Activated CD4-positive, alpha-beta T cell treated with anti-CD3 and anti-CD28 coated beads, Interleukin-2, amount 10 ng/mL, durations not matched to agents 7 days and 5 days (primary cell): ENCODE measurements at places on chromosomes 2 and 18.

DNA sequence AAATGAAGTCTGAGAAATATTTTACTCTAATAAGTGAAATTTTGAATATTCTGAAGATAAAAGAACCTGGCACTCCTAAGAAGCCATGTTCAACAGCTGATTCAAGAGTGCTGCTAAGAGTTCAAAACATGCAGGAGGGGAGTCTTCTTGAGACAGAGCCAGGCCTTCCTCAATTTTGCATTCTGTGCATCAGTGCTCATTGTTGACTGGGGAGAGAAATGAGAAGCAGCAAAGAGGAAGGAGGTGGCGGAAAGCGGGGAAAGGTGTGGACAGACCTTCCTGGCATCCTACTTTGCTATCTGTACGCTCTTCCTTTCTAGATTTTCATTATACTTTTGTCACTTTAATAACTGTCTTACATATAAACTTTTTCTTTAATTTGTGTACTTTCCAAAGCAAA is 29.7 kb upstream of the TXNDC2 start:
- H3K27ac ChIP-seq = no peak overlapping the region
- H3K36me3 ChIP-seq = no peaks in the 10 kb centered on the region

DNA sequence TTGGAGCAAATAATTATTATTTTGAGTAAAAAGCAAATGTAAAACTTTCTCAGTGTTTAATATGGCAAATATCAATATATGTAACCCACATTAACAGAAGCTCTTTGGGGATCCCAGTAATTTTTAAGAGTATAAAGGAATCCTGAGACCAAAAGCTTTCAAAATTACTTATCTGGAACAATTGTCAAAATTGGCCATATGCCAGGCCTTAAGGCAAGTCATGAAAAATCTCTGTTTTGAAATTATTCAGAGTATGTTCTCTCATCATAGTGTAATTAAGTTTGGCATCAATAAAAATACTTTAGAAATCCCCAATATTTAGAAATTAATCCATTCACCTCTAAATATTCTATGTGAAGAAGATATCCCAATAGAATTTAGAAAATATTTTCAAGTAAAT is 225.3 kb upstream of the ARL4C start:
- H3K4me1 ChIP-seq = no peaks in the 10 kb centered on the region
- H3K36me3 ChIP-seq = no peaks in the 10 kb centered on the region
- no peak for DNase-seq

DNA sequence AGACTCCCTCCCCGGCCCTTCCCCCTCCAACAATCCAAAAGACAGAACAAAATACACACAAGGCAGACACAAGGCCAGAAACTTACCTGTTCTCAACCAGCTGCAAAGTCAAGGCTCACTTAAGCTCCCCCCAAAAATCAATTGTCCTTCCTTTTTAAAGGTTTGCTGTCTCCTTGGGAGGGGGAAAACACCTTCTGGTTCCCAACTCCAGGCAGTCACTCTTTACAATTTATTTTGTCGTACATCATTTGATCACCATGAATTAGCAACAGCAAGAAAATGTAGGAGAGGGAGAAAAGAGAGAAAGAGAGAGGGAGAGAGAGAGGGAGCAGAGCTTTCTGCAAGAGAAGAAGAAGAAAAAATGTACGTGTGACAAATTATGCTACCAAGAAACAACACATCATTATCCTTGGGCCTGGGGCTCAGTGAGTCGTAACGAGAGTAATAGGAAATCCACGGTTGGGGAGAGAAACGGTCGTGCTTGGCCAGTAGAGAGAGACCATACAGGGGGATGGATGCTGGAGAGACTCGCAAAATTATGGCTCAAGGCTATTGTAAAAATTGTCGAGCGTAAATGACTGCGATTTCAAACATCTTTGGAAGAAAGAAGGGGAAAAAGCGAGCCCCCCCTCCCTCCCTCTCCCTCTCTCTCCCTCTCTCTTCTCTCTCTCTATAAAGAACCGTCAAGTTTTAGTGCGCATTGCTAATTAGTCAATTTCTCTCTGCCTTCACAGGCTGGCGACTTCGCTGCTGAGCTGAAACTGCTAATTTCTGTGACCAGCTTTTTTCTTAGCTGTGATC is at the start of gene KLHL14:
KLHL14 (minus strand) TSS at position 443 of the 801 bp plus-strand sequence. CDS start 2,432 bp downstream, outside the sequence.
- no peak within 1 kb of the TSS for H3K4me3 ChIP-seq
- peaks cover 50% of the 10 kb centered on the region for H3K27me3 ChIP-seq

DNA sequence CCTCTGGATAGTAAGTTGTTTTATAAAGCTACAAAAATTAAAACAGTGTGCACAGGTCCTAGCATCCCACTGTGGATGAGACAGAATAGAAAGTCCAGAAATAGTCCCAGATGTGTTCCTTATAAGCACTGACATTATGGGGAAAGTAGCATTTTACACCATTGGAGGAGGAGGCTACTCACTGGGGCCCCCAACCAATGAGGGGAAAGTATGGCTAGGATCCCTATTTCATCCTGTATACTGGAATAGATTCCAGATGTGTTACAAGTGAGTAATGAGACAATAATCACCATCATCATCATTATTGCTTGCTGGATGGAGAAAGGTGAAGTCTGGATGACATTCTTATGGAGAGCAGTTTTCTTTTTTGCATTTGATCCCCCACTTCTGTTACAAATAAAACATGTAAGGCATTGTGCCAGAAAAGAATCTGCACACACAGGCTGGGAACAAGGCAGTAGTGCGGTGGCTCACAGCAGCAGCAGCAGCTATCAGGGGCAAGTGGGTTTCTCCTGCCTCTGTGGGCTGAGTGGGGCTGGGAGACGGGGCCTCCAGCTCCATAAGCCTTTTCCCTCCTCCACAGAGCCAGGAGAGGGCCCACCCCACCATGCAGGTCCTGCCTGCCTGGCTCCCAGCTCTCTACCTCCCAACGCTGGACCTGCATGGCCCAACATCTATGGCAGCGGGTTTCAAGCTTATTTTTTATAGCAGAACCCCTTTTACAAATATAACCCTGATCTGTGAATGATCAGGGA is 5.0 kb downstream of the ARID5A start:
- no peak for DNase-seq
- H3K4me3 ChIP-seq = no peak overlapping the region
- peaks cover 68% of the 10 kb centered on the region for H3K4me1 ChIP-seq
- H3K27ac ChIP-seq = no peak overlapping the region

DNA sequence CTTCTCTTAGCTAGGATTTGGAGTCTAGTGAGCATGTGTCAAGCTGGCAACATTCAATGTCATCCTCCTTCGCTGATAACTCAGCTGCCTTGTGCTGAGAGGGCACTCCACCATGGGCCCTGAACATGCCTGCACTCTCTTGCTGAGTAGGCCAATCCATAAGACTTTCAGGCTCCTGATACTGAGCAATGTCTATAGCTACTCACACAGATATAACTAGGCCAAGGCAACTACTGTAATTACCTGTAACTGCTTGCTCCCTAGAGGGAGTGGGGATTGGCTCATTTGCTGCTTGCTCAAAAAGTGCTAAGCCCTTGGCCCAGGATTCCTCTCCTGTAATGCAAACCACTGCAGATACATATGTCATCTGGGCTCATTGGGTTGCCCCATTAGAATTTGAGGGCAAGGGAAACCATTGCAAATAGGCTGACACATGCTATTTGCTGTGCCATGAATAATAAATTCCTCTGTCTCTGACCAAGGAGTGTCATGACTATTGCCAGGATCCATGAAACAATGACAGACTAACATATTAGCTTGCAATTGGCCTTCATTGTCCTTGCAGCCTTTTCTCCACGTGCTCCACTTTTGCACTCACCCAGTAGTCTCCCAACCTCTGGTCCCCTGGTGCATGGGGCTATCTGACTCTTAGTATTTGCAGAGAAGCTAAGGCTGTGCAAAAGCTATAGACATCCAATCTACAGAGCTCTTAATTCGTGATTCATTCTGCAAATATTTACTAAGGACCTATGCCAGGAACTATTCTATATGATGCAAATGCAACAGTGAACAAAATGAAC is 36.9 kb upstream of the BMPR2 start:
- DNase-seq = no peak
- H3K36me3 ChIP-seq = no peaks in the 10 kb centered on the region
- H3K4me3 ChIP-seq = no peak overlapping the region
- no peak overlapping the region for H3K27ac ChIP-seq

DNA sequence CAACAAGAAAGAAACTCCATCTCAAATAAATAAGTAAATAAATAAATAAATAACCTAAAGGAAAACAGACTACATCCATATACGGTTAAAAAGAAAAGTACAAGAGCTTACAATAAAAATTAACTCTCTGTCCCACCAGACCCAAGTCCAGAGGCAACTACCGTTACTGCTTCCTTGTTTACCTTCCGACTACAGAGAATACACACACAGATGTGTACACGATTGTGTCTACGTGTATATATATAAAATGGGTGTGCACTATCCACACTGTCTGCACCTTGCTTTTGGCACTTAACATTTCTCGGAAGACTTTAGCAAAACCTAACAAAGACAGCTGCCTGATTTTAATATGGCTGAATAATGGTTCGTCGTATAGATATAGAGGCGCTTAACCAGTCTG is 69.9 kb downstream of the ACTR2 start:
- no peak for DNase-seq
- peaks cover 51% of the 10 kb centered on the region for H3K4me1 ChIP-seq
- H3K36me3 ChIP-seq = peaks cover 1% of the 10 kb centered on the region
- H3K4me3 ChIP-seq = no peak overlapping the region
- peaks cover 14% of the 10 kb centered on the region for H3K27me3 ChIP-seq

DNA sequence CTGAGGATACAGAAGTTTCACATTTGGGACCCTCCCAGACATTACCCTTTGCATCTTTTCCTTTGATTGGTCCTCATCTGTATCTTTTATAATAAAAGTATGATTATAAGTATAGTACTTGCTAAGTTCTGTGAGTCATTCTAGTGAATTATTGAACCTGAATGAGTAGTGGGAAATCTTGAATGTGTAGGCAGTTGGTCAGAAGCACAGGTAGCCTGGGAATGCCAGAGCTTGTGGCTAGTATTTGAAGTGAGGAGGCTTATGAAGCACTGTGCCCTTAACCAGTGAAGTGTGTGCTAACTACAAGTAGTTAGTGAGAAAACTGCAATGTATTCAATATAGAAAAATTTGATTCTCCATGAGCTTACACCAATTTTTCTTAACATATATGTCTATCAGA is 257.6 kb downstream of the GRB14 start:
- H3K27ac ChIP-seq = no peak overlapping the region
- no peak for DNase-seq
- H3K4me3 ChIP-seq = no peak overlapping the region
- no peaks in the 10 kb centered on the region for H3K27me3 ChIP-seq

DNA sequence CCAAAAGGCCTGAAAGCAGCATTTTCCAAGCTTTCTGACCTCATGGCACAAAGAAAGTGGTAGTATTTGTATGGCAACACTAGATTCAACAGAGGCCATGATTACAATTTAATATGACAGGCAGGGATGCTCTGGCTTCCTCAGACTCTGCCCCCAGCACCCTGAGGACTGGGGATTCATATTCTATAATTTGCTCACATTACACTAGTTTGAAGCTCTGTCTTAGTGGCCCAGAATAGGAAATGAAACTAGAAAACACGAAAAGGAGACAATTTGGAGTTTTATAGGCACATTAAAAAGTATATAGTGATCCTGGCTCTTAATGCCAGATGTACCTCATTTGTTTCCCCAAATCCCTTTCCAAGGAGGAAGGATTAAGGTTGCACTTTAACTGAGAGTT is 173.0 kb upstream of the STK17B start:
- no peaks in the 10 kb centered on the region for H3K36me3 ChIP-seq
- no peaks in the 10 kb centered on the region for H3K4me1 ChIP-seq
- no peak overlapping the region for H3K27ac ChIP-seq
- no peak overlapping the region for H3K4me3 ChIP-seq

- H3K4me3 ChIP-seq = peak overlapping the region; percentile 83
- H3K36me3 ChIP-seq = no peaks in the 10 kb centered on the region
- H3K27me3 ChIP-seq = peaks cover 68% of the 10 kb centered on the region
- H3K4me1 ChIP-seq = peaks cover 29% of the 10 kb centered on the region
- H3K27ac ChIP-seq = peak overlapping the region; percentile 78
Observed at GRCh38 chr2:118223992-118224894, 136.0 kb downstream of the INSIG2 start.

- DNase-seq = no peak
- no peak overlapping the region for H3K27ac ChIP-seq
- H3K4me1 ChIP-seq = no peaks in the 10 kb centered on the region
- no peaks in the 10 kb centered on the region for H3K36me3 ChIP-seq
- H3K4me3 ChIP-seq = no peak overlapping the region
- no peaks in the 10 kb centered on the region for H3K27me3 ChIP-seq
Observed at GRCh38 chr2:236261452-236261851, 2.8 kb downstream of the ASB18 start.

- H3K36me3 ChIP-seq = peaks cover 15% of the 10 kb centered on the region
- no peak overlapping the region for H3K27ac ChIP-seq
- no peaks in the 10 kb centered on the region for H3K27me3 ChIP-seq
- peaks cover 19% of the 10 kb centered on the region for H3K4me1 ChIP-seq
Observed at GRCh38 chr2:218721934-218722333, 11.3 kb downstream of the TTLL4 start.

DNA sequence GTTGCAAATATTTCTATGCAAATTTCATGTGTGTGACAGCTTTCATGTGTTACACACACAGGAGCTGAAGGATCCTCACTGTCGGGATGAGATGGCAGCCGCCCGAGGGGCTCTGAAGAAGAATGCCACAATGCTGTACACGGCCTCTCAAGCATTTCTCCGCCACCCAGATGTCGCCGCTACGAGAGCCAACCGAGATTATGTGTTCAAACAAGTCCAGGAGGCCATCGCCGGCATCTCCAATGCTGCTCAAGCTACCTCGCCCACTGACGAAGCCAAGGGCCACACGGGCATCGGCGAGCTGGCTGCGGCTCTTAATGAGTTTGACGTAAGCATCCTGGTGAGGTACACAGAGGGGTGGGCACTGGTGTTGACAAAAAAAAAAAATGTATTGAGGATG is 361.2 kb downstream of the CTNNA2 start:
- H3K27ac ChIP-seq = no peak overlapping the region
- DNase-seq = no peak
- no peak overlapping the region for H3K4me3 ChIP-seq
- no peaks in the 10 kb centered on the region for H3K4me1 ChIP-seq
- H3K27me3 ChIP-seq = no peaks in the 10 kb centered on the region

GRCh38 chr2:44798139-44798659 is 143.3 kb upstream of the SIX3 start:
- H3K27ac ChIP-seq = no peak overlapping the region
- H3K27me3 ChIP-seq = peaks cover 52% of the 10 kb centered on the region
- no peak for DNase-seq
- no peaks in the 10 kb centered on the region for H3K36me3 ChIP-seq

DNA sequence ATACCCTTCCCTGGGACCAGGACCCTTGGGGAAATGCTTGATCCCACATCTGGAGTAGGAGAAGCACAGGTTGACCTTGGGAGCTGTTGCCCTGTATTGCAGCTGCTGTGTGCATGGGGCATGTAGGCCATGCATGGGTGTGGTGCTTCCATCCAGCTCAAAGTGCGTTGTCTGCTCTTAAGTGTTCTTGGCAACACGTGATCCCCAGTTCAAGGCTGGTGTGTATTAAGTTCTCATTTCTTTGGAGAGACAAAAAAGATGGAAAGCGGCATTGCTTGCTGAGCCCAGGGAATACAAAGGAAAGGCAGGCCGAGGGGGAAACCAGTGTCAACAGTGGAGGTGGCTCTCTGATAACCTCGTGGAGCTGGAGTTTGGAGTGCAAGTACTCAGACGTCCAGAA is 110.7 kb downstream of the RTP5 start:
- H3K27ac ChIP-seq = no peak overlapping the region
- no peaks in the 10 kb centered on the region for H3K27me3 ChIP-seq
- H3K36me3 ChIP-seq = no peaks in the 10 kb centered on the region
- peaks cover 6% of the 10 kb centered on the region for H3K4me1 ChIP-seq
